ENCODE measurements at places on chromosomes 6 and 20.

- DNase-seq = no peak
These were observed 23.2 kb downstream of the HLA-A start for GRCh38 chr6:29965563-29965872.

DNA sequence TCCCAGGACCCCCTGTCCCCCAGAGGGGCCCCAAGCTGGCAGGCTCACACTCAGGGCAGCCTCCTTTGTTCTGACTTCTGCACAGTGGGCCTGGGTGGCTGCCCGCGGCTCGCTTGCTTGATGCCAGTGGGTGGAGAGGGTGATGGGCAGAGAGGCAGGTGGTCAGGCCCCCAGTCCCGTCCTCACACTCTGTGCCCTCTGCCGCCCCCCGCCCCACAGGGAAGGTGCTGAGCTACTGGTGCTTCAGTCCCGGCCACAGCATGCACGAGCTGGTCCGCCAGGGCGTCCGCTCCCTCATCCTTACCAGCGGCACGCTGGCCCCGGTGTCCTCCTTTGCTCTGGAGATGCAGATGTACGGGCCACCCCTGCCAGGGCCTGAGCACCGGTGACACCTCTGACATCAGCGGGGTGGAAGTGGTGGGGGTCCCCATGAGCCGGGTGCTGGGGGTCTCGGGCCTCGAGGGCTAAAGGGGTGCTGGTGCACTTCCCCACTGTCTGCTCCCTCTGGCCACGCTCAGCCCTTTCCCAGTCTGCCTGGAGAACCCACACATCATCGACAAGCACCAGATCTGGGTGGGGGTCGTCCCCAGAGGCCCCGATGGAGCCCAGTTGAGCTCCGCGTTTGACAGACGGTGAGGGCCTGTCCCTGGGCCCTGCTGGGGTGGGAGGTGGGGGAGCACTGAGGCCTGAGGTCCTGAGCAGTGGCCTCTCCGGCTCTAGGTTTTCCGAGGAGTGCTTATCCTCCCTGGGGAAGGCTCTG is 8.9 kb upstream of the TNFRSF6B start:
- no peak for DNase-seq

DNA sequence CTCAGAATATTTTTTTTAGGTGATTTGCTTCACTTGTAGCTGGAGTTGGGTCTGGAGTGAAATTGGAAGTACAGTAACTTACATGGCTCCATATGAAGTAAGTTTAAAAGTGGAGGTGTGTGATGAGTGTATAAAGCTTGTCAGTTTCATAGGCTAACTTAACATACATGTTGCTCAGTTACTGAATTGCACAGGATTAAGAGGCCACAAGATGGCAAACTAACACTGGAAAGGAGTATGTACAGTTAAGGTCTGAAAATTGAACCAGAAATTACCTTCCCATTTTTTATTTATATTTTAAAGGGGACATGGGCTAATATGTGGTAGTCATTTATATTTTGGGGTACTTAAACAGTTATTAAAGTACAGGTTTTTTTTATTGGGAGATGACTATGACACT is 45.3 kb upstream of the SMIM8 start:
- no peak for DNase-seq

DNA sequence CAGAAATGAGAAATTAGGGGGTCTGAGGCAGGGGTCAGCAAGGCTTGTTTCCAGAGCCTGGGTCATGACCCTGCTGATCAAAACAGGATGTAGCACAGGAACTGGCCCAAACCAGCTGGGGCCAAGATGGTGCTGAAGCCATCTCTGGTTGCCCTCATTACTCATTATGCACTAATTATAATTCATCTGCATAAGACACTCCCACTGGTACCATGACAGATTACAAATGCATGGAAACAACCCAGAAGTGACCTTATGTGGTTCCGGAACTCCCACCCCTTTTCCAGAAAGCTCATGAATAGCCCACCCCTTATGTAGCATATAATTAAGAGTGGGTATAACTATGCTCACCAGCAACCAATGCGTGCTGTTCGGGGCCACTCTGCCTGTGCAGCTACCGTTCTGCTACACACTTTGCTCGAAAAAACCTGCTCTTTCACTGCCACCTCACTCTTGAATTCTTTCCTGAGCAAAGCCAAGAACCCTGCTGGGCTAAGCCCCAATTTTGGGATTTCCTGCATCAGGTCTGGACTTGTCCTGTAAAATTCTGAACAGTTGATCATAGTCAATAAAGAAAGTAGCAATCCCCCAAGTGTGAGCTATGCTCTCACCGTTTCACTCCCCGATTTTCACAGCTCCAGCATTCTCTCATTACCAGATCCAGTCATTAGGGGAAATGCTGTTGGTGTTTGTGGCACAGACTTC is 122.3 kb downstream of the WDR27 start:
- no peak for DNase-seq

- no peak for DNase-seq
These were observed 214.8 kb upstream of the RREB1 start for GRCh38 chr6:6892744-6893583.

DNA sequence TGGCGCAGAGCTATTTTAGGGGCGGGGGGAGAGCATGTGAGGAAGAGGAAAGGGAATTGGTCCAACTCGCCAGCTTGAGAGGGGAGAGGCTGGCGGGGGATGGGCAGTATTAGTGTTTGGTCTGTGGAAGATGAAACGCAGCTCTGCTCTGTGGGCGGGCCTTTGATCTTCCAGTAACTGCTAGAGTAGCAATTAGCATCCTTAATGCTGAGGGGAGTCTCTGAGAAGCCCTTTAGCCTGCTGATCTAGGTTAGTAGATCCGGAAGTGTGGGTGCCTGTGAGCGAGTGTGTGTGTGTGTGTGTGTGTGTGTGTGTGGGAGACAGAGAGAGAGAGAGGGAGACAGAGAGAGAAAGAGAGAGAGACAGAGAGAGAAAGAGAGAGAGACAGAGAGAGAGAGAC is 117.2 kb upstream of the BACH2 start:
- DNase-seq = peak; percentile 71

GRCh38 chr20:61516346-61517208 is 264.5 kb downstream of the CDH4 start:
- DNase-seq = no peak

DNA sequence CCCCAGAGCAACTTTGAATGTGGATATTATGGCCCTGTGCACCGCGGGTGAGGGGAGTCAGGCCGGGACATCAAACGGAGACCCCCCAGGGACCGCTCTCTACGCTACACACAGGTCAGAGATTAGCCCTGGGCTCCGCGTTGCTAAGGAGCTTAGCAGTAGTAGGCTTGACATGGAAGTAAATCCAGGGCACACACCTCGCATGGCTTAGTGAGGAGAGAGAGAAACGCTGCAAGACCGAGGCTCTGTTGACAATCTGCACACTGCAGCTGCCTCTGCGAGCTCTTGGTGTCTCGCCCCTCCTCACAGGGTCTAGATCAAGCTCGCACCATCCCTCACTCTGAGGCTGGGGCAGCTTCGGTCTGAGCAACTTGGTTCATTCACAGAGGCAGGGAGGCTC is 116.1 kb upstream of the CDH4 start:
- DNase-seq = no peak

DNA sequence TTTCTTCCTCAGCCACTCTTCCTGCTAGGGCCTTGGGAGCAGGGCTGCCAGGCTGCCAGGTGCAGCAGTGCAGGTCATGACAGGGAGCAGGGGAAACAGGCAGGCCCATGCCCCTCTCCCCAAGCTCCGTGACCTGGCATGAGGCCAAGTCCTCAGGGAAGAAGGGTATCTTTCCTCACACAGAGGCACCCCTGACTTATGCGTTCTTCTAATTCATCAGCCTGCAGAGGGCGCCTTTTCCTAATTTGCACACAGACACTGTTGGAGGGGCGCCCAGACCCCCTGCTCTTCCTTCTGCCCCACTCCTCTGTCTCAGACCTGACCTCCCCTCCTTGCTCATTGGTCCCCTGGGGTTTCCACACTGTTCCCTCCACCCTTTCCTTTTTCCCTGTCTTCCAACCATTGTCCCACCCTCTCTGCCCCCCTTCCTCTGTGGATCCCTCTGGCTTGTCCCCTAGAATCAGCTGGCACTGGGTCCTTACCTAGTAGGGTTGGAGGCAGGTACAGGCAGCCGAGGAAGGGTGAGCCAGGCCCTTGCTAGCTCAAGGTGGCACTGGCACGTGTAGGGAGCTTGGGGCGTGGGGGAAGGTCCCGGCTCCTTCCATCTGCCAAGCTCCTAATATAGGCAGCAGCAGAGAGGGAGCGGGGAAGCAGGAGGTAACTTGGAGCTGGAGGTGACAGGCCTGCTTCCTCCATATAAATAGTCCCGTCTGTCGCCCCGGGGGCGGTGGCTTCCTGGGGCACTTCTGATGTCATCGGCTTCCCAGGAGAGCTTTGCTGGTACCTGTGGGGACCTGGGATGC is 154.9 kb upstream of the MLN start:
- peak; percentile 36 for DNase-seq

- no peak for DNase-seq
These were observed 5.5 kb upstream of the ABCF1 start for GRCh38 chr6:30565772-30566171.

DNA sequence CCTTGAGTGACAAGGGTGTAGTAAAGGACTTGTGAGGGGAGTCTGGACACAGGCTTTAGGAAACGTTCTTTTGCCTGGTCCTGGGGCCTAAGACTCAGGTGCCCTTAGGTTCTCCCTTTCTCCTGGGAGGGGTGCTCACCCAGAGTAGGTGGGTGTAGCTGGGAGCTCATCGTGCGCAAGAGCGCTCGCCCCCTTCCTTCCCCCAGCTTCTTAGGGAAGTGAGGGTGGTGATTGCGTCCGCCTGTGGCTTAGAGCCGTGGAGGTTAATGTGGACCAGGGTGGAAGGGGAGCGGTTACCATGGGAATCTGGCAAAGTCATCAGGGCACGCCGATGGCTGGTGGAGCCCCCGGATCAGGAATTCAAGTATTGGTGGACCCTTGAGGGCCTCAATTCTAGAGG is 3.3 kb upstream of the AARS2 start:
- DNase-seq = no peak

DNA sequence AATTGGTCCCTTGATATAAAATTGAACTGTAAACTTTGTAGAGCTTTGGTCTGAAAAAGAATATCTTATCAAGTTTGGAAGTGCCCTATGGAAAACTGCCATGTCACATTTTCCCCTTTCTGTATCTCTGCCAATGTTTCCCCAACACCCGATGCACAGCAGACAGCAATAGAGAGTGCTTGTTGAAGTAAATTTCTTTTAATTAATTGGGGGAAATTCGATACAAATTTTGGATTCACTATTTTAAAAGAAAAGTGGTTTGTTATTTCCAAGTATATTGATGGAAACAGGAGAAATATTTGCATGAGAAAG is 208.1 kb downstream of the OGFRL1 start:
- no peak for DNase-seq

DNA sequence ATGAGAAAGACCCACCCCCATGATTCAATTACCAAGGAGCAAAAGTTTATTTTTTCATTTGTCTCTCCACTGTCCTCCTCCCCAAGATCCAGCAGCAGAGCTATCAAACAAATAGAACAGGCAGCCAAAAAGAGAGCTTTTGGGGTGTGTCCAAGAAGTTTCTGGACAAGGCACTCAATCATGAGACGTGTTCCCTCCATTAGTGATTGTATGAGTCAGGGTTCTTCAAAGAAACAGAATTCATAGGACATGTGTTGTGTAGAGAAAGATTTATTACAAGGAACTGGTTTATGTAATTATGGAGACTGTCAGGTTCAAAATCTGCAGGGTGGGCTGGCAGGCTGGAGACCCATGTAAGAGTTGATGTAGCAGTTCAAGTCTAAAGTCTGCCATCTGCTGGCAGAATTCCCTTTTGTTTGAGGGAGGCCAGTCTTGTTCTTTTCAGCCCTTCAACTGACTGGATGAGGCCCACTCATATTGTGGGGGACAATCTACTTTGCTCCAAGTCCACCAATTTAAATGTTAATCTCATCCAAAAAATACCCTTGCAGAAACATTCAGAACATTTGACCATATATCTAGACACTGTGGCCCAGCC is 248.1 kb upstream of the OPRM1 start:
- no peak for DNase-seq

- no peak for DNase-seq
These were observed 131.0 kb upstream of the PHACTR1 start for GRCh38 chr6:12585497-12585958.

GRCh38 chr6:148761527-148762011 is 14.7 kb downstream of the UST start:
- no peak for DNase-seq

DNA sequence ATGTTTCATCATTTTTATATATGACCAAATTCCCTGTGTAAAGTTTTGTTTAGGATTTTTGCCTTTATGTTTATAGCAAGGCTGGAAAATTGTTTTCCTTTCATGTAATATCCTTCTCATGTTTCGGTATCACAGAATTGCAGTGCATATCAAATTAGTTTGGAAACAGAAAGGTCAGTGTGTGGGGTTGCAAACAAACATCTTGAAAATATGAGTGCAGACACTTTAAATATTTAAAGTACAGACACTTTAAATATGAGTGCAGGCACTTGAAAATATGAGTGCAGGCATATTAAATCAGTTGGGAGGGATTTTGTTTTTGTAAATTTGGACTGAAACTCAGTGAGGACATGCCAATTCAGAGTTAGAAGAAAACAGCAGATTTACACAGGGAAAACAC is 6.5 kb downstream of the SLPI start:
- no peak for DNase-seq

DNA sequence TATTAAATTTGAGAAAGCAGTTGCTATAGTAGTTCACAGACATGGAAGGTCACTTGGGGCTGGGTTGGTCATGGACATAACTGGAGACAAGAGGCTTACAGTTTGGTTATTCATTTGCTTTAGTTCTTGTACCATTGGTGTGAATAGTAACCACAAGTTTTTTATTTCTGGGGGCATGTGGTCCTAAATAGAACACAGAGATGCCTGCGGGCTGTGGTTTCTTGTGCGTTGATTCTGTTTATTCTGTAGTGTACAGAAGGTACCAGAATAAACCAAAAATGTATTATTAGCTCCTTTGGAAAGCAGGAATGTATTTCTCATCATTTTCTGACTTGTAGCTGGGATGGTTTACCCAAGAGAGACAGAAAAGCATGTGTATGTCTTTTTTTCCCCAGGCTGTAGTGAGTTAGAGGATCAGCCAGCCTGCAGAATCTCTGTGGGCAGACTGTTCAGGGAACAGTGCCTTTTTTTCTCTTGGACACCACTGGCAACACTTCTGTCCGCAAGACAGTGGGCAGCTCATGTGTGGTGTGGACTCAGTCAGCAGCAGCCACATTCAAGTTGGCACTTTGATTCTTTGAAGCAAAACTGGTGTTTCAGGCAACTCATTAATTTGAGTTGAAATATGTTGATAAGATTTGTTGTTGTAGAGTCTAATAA is 122.1 kb downstream of the LRRC1 start:
- DNase-seq = no peak

GRCh38 chr6:122619309-122619708 is 9.1 kb downstream of the PKIB start:
- no peak for DNase-seq

- no peak for DNase-seq
These were observed 10.2 kb downstream of the SENP6 start for GRCh38 chr6:75611702-75612375.
